SW 1271 (cell line): ENCODE measurements at places on chromosomes 11 and 22.

DNA sequence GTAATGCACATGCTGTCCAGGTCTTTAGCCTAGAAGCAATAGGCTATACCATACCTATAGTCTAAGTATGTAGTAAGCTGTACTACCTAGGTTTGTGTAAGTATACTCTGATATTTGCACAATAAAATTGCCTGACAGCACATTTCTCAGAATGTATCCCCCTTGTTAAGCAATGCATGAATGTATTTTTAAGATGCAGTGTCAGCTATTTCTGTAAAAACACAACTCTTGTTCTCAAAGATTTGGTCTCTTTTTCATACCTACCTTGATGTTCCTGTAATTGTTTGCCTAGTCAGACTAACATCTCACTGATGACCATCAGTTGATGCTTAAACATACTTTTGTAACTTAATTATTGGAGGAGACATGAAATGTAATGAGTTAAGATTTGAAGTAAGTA, 619.9 kb downstream of the CNTN5 start:
- no peak for DNase-seq

DNA sequence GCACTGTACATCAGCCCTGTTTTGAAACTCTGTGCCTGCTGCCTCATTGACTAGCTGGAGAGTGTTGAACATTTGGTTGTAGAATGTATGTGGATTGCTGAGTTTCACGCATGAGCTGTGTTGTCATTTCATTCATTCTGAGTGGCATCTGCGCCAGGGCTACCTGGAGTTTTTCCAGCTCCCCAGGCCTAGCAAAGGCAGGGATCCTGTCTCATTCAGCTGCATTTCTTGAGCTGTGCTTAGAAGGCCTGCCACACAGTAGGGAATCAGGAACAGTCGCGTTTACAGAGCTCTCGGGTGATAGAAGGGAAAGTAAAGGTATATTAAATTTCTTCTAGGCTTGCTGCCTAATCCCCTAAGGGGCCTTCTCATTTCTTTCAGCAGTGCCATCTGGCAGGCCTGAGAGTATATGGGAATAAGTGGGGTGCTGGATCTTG, 44.3 kb downstream of the PTPRJ start:
- no peak for DNase-seq

- no peak for DNase-seq
Measured at GRCh38 chr11:127191689-127192088, 191.1 kb upstream of the KIRREL3 start.

- peak; percentile 89 for DNase-seq
Measured at GRCh38 chr11:67373648-67374570, 511 bp upstream of the CLCF1 start.

- DNase-seq = no peak
Measured at GRCh38 chr11:130391711-130392110, 36.7 kb downstream of the ADAMTS8 start.

- no peak for DNase-seq
Measured at GRCh38 chr11:12216041-12216451, 105.7 kb downstream of the MICAL2 start.

DNA sequence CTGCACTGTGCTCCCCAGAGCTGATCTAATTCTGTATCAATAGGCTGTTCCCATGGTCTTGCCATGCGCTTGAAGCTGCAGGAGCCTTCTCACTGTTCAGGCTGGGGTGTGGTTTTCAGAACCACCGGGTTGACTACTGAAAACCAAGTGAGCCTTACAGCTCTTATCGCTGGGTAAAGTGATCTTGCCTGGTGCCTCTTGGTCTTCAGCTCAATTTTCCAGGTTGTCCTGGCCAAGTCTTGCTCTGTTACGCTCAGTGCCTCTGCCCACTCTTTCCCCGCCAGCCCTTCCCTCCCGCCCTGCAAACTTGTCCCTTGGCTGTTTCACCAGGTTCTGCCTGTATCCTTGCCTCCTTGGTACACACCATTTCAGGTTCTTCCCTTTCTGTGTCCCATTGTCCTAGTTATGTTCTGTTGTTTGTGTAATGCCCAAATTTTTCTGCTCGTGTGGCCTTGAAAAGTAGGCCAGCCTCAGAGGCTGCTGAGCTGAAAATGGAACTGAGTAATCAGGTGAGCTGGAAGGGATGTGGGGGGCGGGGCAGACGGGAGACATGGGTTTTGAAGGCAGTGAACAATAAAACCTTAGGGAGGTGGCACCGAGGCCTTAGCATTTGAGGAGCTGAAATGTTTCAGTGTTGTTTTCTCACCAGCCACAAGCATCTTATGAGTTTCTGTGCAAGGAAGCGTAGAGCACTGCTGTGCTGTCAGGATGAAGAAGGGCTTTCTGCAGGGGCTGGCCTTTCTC, 11.2 kb downstream of the PEX26 start:
- DNase-seq = no peak

DNA sequence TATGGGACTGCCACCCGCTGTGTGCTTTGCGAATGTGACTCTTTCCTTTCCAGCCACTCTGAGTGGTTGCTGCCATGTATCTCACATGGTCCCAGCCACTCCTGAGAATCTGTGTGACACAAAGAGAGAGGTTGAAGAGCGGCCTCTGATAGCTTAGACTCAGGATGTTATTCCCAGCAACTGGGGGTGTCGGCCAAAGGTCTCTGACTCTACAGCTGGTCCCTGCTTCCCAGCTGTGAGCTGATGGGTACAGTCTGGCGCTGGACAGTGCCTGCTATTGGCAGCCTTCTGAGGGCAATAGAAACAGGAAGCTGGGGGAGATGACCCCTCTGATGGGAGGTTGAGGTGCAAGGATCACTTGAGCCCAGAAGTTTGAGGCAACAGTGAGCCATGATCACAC, 105.1 kb downstream of the RRAS2 start:
- no peak for DNase-seq

- no peak for DNase-seq
Measured at GRCh38 chr11:3146612-3147256, 18.4 kb downstream of the OSBPL5 start.

GRCh38 chr11:112624431-112624830, 336.8 kb upstream of the NCAM1 start:
- DNase-seq = no peak

DNA sequence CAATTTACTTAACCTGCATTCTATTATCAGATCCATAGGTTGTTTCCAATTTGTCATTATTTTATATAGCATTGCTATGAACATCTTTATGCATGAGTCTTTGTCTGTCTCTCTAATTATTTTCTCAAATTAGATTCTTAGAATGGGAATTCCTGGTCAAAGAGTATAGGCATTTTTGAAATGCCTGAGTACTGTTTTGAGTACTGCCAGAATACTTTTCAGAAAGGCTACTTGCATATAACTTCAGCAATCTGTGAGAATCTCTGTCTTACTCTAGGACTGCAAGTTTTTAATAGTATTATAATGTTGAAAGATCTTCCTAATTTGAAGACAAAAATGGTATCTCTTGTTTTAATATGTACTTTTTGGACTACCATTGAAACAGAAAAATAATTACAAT, 56.6 kb downstream of the KCNC1 start:
- no peak for DNase-seq

DNA sequence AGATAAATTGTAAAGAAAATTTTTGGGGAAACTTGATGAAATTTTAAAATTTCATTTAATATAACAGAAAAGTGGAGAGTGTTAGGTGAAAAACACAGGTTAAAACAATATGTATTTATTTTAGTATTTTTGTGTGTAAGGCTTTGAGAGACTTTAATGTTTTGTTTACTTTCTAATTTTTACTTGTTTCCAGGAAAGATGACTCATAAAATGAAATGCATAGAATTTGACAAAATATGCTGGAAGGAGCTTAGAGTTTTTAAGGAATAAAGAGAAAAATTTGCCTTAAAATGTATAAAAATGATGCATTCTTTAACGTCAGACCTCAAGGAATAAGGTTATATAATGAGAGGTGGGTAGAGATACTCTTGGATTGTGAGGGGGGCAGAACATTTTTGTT, 1205.1 kb upstream of the CNTN5 start:
- no peak for DNase-seq

DNA sequence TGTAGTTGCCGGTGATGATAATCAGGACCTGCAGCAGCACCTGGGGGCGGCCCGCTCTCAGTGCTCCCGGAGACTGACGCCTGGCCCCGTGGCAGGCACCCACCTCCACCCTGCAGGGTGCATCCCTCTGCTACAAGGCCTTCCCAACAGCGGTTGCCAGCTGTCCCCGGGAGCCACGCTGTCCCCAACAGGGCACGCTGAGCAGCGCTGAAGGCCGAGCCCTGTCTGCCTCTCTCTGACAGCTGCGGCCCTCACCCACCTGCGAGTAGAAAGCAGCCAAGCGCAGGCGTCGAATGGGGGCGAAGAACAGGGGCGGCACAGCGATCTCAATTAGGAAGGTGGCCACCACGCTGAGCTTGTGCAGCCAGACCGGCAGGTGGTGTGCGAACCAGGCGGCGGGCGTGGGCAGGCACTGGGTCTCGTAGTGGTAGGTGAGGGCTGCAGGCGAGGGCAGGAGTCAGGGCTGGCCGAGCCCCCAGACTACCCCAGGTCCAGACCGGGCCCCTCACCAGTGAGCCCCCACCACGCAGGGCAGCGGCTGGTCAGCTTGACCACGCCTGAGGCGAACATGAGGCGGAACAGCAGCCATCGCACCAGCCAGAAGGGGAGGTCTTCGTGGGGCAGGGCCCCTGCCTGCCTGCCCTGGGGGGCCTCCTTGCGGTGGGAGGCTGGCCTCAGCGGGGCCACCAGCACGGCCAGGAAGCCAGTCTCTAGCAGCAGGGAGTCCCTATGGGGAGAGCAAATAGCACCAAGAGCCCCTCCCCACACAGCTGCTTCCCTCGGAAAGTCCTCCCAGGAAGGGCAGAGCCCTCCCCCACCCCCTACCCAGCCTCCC, 1.5 kb downstream of the LMF2 start:
- no peak for DNase-seq

DNA sequence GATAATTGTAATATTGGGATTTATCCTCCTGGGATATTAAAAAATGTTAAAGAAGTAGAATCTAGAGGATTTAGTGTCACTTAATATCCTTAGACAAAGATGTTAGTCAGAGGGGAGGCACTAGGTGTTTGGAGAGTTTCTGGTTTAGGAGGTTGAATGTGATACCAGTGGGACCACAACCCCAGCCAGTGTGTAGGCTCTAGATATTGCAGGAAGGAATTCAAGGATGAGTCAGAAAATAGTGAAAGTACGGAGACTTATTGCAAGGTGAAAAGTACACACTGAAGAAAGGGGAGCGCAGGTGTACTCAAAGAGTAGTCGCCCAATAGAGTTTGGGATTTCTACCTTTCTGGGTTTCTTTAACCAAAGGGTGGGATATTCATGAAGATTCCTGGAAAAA, 5.7 kb upstream of the TMEM41B start:
- no peak for DNase-seq

- DNase-seq = no peak
Measured at GRCh38 chr22:42994917-42995562, 19.9 kb downstream of the PACSIN2 start.

DNA sequence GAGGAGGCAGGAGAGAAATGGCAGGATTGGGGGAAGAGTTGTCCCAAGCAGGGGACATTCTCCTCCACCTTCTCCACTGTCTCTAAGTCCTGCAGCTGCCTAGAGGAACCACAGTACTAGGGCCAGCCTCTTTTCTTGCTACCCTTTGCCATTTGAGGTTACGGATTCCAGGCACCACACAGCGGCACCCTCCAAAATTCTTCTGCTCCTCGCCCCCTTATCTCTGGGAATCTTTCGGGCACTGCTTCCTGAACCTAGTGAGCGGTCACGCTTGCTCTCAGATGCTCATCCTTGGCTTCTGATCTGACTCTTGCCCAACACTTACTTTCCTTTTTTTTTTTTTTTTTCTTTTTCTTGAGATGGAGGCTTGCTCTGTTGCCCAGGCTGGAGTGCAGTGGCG, 26.6 kb upstream of the XBP1 start:
- no peak for DNase-seq

DNA sequence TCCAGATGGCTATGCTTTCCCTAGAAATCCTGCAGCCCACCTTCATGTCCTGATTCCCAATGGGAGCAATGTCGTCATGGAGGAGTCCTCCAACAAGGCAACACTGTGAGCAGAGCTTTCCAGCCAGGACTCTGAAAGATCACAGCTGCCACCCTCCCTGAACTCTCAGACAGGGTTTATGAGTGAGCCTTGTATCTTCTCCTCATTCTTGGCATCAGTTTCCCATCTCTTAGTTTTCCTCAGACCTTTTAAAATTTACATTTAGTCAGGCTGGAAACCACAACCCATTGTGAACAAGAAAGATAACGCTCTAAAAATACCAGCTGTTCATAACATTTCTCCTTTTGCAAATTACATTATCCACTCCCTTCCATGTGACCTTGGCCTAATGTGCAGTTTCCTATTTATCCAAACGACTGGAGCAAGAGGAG, 15.6 kb upstream of the LYVE1 start:
- no peak for DNase-seq

DNA sequence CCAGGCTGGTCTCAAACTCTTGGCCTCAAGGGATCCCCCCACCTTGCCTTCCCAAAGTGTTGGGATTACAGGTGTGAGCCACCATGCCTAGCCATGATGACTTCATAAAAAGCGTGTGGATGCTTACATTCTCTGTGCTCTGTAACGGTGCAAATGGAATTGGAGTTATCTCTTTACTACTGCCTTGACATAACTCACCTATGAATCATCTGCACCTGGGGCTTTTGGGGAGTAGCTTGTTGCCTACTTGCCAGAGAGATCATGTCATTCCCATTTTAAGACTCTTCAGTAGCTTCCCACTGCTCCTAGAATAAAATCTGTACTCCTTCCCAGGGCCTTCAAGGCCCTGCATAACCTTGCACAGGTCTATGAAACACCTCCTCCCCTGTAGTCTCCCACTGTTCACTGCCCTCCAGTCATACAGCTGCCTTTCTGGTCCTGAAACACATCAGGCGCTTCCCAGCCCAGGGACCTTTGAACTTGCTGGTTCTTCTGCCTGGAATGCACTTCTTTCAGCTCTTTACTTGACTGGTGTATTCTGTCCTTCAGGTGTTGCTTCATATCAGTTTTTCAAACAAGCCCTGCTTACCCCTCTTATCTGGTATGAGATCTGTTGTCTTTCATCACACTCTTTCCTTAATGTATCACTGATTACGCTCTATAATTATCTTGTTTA, 19.6 kb upstream of the MOGAT2 start:
- no peak for DNase-seq
